Progenitor cell of endocrine pancreas (in vitro differentiated cells): ENCODE measurements at places on chromosomes 2 and 18.

GRCh38 chr2:233354500-233354924 lies 218 bp downstream of the DGKD start:
- DNase-seq: no peak

DNA sequence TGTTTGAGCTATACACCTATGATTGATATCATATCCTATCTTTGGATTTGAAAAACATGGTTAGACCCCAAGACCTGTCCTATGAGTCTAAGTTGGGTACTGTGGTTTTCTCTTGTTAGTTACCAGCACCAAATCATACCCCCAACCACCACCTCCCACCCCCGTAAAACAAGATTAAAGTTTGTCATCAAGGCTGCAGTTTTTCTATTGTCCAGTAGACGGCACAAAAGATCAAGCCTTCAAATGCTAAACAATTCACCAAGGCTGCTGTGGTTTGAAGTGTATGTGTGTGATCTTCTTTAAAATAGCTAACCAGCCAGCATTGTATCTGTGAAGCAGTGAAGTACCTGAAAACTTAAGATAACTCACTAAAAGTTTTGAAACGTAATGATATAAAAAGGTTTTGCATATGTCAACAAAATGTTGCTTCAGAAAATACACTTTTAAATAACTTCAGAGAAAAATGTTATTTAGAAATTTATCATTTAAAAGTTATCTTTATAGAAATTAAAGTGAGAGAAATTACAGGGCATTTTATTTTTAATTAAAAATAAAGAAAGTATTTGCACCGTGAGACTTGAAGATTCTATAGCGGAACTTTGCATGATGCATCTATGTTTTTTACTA lies 5.8 kb upstream of the MEIS1 start:
- no peak for DNase-seq

DNA sequence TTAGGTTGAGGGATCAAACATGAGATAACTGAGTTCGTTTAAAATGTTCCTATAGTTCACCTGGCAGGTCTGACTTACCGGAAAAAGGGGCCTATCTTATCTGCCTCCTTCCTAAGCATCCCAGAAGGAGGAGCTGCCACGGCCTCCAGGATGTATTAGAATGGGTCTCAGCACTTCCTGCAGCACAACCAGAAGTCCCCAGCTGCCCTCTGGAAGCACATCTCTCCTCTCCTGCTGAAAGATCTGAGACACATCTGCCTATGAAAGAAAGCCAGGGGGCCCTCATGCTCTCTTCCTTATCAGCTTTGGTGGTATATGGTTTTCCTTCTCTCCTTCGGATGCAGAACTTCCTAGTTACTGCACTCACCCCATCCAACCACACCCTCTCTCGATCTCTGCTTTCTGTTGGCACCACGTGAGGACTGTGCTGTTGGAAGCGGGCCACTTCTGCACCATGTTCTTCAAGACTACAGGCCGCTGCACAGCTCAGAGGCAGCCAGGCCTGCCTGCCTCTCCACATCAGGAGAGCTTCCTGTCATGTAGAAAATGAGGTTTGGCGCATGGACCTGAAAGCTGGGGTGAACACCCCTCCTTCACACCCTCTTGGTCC lies 6.5 kb downstream of the IGFBP5 start:
- no peak for DNase-seq

DNA sequence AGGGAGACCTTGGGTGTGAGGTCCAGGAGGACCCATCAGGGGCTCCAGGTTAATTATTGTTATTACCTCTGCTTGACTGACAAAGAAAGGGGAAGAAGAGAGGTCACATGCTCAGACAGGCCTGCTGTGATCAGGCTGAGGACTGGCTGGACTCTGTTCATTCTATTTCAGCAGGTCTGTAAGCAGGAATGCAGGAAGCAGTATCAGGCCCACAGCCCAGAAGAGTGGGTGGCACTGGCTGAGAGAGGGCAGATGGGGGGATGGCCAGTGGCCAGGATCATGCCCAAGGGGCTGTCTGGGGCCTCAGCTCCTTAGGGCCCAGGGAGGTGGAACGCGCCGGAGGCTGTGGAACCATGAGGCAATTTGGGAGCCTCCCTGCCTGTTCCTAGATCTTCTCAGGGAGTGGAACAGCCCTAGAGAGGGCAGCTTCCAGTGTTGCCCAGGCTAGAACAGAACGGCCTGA lies 43.7 kb upstream of the ZBTB7C start:
- DNase-seq: no peak

DNA sequence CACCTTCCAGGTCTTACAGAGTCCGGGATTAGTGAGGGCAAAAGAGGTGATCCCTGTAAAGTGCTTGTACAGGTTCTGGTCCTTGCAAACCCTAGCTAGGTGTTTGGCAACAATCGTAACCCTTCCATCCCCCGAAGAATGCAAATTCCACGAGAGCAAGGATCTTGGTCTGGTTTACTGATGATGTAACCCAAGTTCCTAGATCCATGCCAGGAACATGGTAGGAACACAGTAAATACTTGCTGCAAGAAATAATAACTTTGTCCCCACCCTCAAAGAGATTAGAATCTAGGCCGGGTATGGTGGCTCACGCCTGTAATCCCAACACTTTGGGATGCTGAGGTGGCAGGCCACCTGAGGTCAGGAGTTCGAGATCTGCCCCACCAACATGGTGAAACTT lies 6.8 kb upstream of the NEU2 start:
- no peak for DNase-seq

DNA sequence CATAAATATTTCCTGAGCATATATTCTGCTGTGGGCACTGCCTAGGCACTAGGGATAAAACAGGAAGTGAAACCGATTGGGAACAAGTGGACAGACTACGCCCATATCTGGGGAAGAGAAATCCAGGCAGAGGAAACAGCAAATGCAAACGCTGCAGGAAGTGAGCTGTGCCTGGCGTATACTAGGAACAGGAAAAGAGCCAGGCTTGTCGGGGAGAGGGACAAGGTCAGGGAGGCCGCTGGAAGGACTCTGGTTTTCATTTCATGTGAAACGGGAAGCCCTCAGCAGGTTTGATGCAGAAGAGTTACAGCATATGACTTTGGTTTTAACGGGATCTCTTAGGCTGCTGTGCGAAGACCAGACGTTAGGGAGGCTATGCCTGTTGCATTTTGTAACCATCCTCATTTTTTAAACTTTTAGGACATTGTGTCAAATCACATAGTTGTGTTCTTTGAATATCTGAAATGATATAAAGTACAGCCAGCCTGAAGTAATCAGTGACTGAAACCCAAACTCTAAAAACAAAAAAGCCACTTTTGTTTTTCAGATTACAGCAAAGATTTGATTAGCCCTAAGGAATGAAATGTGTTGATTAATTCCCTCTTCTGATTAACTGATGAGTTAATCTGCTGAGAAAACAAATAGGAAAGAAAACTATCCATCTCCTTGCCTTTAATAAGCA lies 110.2 kb upstream of the PIEZO2 start:
- DNase-seq: no peak

DNA sequence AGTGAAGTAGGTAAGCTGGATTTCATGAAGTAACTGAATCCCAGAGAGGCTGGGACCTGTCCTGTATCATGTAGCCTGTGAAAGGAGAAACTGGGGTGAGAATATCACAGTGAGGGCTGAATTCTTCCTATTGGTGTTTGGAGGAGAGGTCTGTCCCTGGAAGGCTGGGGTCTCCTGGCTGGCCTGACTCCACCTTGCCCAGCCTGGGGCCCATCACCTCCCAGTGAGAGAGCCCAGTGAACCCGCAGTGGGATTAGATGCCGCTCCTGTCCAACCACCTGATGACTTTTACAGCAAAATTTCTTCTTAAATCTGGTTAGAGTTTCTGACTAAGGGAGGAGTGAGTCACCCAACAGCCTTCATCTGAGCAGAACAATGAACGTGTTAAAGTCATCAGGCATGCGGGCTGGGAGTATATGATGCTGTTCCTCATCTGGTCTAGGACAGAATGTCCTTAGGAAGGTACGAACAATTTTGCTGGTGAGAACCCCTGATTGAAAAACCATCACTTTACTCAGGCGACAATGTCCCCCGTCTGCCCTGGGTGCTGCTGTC lies 152.9 kb downstream of the LPIN1 start:
- DNase-seq: no peak

GRCh38 chr2:5740053-5740452 lies 47.9 kb downstream of the SOX11 start:
- DNase-seq: no peak

GRCh38 chr2:10481666-10482157 lies 33.6 kb upstream of the ODC1 start:
- no peak for DNase-seq

GRCh38 chr2:172777431-172777830 lies 41.8 kb downstream of the RAPGEF4 start:
- no peak for DNase-seq

DNA sequence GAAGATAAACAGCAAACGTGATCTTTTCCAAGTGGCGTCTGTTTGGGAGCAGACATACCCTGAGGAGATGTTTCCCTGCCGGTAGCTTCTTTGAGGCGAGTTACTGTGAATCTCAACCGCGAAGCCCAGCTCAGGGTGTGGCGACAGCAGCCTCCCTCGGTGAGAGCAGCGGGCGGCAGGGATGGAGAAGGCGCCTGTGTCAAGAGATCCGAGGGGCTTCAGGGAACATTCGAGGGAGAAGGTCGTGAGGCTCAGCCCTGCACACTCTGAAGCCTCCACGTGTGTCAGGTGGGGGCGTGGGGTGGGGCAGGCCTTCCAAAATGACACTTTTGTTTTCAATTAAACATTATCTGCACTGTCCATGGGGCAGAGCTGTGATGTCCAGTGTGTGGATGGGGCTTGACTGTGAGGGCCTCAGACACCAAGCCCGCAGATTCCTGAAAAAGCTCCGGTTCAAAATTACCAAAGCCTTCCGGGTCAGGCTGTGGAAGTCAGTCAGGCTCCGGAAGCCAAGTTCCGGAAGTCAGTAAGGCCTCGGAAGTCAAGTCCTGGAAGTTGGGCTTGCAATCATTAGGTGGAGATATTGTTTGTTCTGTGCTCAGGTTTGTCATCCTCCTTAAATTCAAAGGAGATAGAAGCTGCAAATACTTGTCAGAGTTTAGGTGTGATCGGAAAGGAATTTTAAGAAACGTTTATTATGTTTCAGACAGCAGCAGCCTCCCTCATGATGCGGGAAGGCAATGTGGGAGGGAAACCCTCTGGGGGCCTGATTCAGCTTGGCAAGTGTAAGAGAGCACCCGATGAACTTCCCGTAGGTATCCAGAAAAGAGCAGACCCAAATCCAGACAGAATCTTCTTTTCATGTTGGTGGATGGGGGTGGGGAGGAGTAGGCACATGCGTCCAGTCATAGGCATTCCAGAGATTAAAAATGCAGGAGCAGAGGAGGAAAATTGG lies 20.7 kb downstream of the SMIM21 start:
- no peak for DNase-seq

GRCh38 chr18:77101410-77102258 lies 30.9 kb downstream of the MBP start:
- no peak for DNase-seq

DNA sequence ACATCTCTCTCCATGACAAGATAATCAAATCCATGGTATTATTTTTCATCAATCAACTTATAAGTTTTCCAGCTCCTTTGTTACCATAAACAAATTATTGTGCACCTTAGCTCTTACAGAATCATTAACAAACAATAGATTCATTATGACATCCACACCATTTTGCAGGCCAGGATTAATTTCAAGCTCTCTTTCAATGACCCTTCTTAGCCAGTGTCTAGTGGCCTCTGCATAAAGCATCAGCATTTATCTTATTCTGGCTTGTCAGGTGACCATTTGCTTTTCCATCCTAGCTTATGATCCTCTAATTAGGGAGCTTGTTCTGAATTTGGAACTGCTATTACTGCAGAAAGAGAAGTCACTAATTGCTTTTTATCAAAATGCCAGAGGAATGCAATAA lies 806.2 kb upstream of the CHAC2 start:
- no peak for DNase-seq

- no peak for DNase-seq
Measured at GRCh38 chr2:8489221-8489620, 192.6 kb upstream of the ID2 start.

GRCh38 chr2:54634564-54635511 lies 88.6 kb upstream of the EML6 start:
- no peak for DNase-seq

- DNase-seq: no peak
Measured at GRCh38 chr2:180761224-180761623, 219.2 kb upstream of the UBE2E3 start.
